ENCODE measurements at places on chromosomes 4 and X.

DNA sequence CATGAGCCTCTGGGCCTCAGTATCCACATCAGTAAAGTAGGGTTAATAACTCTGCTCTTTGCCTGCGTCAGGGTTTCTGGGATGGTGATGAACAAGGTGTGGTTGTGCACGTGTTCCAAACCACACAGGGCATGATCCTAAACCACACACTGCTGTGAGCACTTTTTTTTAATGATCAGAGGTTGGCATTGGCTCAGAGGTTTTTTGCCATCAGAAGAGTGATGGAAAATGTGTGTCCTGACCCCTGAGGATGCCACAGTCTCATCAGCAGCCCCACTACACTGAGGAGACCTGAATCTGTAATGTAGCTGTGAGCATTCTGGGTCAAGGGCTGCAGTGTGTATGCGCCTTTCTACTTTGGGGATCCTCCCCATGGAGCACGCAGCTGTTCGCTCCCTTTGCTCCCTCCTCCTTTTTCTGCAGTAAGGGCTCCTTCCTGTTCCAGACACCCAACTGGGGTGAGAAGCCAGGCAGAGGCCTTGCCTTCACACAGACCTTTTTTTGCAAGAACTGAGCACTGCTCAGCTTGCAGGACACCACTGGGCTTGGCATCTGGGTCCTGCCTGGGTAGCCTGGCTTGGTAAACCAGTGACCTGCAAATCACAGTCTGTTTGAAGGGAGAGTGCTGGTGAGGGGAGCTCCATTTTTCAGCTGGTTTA lies 87.5 kb downstream of the MAMLD1 start:
- no peak for DNase-seq

- DNase-seq: no peak
These were observed 44.9 kb upstream of the SLC25A31 start for GRCh38 chr4:127685292-127685691.

GRCh38 chrX:136766785-136767103 lies 14.0 kb downstream of the ARHGEF6 start:
- DNase-seq: no peak

DNA sequence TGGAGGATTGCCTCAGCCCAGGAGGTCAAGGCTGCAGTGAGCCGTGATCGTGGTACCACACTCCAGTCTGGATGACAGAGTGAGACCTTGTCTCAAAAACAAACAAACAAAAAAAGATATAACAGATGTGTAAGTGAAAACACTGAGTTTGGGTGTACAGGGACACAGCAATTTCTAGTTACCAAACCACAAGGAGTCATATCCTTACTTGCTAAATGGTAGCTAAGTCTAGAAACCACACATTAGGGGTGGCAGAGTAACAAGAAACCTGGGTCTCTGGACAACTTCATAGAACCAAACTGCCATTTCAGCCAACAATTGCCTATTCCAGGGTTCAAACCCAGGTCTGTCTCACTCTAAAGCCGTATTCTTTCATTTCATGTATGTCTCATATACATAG lies 20.8 kb downstream of the PPEF2 start:
- no peak for DNase-seq

DNA sequence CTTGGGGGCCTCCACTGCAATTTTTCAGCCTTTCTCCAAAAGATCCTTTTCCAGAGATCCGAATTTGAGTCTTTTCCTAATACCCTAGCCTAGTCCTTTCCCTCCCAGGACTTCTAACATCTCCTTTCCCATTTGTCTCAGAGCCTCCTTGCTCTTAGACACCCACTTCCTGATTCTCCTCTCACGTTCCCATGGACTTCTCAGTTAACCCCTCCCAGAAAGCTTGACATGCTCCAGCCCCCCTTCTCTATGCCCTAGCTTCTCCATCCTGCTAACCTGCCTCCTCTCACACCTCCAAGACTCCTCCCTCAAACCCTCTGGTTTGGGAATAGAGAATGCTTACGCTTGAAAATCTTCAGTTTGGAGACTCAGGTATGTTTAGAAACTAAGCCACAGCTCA lies 2.5 kb downstream of the UBA1 start:
- DNase-seq: no peak

DNA sequence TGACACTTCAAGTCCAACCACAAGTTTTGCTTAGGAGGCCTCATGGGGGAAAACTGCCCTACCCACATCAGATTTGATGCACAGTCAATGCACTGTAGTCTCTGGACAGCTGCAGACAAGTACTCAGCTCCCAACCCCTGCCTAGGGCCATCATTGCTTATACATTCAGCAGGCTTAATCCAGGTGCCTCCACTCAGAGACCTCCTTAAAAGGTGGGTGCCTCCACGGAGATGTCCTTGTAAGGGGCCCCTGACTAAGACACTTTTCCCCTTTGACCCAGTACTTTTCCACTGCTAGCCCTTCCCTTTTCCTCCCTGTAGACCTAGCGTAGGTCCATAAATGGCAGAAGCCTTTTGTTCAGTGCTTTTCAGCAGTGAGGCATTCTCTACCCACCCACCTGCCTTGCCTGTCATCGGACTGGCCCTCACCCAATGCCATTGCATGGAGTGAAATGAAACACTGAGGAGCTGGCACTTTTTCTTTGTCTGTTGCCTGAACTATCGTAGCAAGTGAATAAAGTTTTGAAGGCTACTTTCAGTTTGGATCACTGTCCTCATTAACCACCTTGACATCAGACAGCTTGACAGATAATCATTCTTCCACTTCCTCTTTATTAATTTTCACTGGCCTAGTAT lies 23.8 kb upstream of the PLK4 start:
- DNase-seq: no peak

DNA sequence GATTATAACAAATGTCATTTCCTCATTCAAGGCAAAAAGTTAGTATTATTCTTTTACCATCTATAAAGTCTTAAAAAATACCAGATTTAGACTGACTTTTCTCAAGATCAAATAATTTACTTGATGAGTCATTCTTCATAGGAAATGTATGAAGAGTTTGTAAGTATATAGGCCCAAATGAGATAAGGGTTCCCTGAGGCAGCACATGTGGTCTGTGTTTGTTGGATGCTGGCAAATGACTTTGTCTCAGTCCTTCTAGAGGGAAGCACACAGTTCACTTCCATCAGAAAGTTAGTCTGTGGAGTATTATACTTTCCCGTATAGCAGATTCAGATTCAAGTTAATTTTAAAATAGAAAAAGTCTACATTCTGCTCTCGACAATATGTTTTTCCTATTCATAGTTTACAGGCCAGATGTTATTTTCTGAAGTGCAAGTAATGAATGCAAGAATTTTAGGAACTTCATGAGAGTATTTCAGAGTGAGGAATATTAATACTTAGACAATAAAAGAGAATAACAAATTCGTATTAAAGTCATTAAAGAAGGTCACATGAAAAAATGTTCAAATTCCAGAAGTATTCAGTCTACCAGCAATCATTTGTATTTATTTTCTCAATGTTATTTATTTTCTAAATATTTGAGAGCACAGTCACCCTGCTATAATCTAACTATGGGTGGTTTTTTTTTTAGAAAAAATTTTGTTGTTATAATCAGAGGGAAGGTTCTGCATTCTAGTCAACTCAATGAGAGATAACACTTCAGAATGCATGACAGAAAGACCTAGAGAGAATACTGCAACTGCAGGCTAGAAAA lies 601.8 kb upstream of the ZFP42 start:
- DNase-seq: no peak

- no peak for DNase-seq
These were observed 116.9 kb downstream of the COL25A1 start for GRCh38 chr4:109185548-109185947.

GRCh38 chr4:41913509-41913908 lies 21.7 kb upstream of the TMEM33 start:
- no peak for DNase-seq

- DNase-seq: no peak
These were observed 48.4 kb downstream of the IDS start for GRCh38 chrX:149456476-149457245.

- no peak for DNase-seq
These were observed 27.4 kb downstream of the FRYL start for GRCh38 chr4:48752726-48753125.

- DNase-seq: no peak
These were observed 10.9 kb downstream of the GAB1 start for GRCh38 chr4:143347484-143348111.

GRCh38 chr4:189081826-189082225 lies 858.8 kb upstream of the FRG1 start:
- DNase-seq: no peak

- DNase-seq: no peak
These were observed 7.0 kb upstream of the GATA1 start for GRCh38 chrX:48779399-48779798.

DNA sequence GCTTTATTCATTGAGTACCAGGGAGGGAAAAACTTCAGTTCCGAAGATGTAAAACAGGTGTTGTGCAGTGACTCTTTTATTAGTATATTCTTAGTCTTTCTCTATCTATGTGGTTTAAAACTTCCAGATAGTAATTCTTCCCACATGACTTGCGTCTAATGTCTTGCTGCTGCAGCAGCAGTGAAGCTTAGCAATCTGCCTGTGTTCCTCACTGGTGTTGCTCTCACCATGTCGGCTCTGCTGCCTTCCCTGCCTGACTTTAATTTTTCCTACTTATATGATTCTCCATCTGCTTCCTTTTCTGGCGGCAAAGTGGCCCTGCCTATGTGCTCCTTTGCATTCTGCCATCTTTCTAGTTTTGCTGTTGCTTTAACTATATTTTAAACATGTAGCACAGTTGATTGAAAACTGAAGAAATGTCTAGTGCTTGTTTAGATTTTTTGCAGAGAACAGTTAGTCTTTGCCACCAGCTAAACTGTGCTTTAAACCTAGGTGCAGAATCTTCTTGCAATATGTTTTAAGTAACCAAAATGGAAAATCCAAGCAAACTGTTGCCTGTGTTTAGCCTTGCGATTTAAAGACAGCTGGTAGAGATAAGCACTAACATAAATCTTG lies 1934.2 kb upstream of the IGFBP7 start:
- DNase-seq: no peak

GRCh38 chrX:19440713-19441112 lies 74.6 kb downstream of the MAP3K15 start:
- no peak for DNase-seq

DNA sequence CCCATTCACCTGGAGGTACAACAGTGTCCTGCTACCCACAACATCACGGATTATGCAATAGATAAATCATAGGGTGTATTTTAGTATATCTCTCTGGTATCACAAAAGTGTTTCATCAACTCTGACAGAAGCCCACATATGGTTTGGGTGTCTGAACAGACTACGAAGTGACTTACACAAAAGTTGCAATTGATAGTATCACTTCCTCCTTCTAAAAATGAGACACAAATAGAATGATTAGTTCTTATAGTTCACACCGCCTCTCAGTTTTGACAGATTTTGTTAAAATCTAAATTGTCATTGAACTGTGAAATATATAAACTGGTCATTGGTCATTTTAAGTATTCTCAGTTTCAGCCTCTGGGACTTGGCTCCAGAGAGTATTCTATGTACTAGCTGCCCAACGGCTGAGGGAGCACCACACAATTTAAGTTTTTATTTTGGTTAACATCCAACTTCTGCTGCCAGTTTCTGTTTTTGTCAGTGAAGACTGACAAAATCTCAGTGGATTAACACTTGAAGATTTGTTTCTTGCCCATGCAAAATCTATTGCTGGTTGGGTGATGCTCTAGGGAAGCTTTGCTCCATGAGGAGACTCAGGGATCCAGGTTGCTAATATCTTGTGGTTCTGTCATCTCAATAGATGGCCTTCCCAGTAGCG lies 113.8 kb upstream of the PUDP start:
- DNase-seq: no peak

DNA sequence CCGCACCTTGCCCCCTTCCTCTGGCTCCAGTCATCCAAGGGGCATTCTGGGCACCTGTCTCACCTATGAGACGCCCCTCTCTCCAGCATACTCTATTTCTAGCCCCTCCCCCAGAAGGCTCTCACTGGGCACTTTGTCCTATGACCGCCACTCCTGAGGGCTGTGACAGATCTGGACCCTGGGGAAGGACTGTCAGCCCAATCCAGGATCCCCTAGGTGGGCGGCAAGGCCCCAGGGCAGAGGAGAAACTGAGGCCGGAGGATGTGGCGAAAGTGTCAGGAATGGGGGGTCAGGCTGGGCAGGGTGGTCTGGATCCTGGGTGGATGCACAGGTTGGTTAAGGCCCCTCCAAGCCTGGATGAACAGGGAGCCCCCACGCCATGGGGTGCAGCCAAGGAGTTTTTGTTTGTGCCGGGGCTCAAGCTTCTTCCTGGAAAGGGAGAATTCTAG lies 16.2 kb upstream of the NAT8L start:
- DNase-seq: no peak

- no peak for DNase-seq
These were observed 28.2 kb downstream of the F11 start for GRCh38 chr4:186294160-186294559.

Measured in stimulated activated CD8-positive, alpha-beta memory T cell treated with anti-CD3 and anti-CD28 coated beads, Interleukin-4, amount 100 ng/mL, for 1 hour (primary cell).